Stimulated activated naive CD8-positive, alpha-beta T cell treated with anti-CD3 and anti-CD28 coated beads, Interleukin-15, amount 100 ng/mL, for 72 hours (primary cell): ENCODE measurements at places on chromosomes 12 and 14.
A peak's percentile ranks its signal among the peaks of the same experiment; 100 is the strongest.

- no peak for DNase-seq
These were observed 115.4 kb downstream of the DUSP6 start for GRCh38 chr12:89236748-89237383.

DNA sequence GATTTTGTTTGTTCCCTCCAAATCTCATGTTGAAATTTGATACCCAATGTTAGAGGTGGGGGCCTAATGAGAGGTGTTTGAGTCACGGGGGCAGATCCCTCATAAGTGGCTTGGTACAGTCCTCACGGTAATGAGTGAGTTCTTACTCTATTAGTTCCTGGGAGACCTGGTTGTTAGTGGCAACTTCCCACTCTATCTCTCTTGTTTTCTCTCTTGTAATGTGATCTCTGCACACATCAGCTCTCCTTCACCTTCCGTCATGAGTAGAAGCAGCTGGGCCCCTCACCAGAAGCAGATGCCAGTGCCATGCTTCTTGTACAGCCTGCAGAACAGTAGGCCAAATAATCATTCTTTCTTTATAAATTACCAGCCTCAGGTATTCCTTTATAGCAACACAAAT, 29.6 kb upstream of the KCNK10 start:
- no peak for DNase-seq

DNA sequence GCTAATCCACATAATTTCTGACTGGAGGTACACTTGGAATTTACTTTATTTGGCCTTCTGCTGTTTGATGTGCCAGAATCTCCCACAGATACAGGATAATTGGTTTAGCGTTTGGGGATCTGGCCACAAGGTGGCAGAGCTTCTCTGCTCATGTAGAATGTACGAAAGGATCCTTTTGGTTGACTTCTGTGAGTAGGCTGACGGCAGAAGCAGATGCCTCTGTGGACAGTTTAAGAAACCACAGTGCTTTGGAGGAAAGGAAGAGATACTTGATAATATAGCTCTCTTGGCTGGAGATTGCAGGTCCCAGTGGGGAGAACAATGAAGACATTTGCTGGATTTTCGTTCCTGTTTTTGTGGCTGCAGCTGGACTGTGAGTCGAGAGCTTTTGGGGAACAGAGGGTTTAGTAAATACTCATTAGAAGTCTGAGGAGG, 75.3 kb upstream of the OR4E1 start:
- peak; percentile 56 for DNase-seq

DNA sequence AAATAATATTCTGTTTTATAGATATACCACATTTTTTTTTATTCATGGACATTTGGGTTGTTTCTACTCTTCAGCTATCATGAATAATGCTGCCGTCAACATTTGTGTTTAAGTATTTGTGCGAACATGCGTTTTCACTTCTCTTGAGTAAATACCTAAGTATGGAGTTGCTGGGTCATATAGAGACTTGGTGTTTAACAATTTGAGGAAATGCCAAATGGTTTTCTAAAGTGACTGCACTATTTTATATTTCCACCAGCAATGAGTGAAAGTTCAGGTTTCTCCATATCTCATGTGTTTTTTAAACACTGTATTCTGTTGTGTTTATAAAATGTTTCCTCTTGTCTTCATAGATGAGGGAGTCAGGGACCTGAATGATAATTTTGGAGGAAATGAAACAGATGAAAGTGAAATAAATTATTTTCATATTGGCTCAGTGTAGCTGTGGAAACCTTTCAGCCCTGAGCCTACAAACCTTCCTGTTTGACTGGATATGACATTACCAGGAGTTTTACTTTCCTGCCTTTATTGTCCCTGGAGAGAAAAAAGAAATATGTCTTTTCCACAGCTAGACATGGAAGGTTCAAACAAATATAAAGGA, 26.3 kb downstream of the DAAM1 start:
- no peak for DNase-seq

GRCh38 chr12:113537751-113538087, 66.0 kb upstream of the LHX5 start:
- DNase-seq = no peak

GRCh38 chr14:22557846-22558220, 31.2 kb downstream of the DAD1 start:
- DNase-seq = no peak

GRCh38 chr14:28635387-28635786, 131.2 kb upstream of the FOXG1 start:
- DNase-seq = no peak

DNA sequence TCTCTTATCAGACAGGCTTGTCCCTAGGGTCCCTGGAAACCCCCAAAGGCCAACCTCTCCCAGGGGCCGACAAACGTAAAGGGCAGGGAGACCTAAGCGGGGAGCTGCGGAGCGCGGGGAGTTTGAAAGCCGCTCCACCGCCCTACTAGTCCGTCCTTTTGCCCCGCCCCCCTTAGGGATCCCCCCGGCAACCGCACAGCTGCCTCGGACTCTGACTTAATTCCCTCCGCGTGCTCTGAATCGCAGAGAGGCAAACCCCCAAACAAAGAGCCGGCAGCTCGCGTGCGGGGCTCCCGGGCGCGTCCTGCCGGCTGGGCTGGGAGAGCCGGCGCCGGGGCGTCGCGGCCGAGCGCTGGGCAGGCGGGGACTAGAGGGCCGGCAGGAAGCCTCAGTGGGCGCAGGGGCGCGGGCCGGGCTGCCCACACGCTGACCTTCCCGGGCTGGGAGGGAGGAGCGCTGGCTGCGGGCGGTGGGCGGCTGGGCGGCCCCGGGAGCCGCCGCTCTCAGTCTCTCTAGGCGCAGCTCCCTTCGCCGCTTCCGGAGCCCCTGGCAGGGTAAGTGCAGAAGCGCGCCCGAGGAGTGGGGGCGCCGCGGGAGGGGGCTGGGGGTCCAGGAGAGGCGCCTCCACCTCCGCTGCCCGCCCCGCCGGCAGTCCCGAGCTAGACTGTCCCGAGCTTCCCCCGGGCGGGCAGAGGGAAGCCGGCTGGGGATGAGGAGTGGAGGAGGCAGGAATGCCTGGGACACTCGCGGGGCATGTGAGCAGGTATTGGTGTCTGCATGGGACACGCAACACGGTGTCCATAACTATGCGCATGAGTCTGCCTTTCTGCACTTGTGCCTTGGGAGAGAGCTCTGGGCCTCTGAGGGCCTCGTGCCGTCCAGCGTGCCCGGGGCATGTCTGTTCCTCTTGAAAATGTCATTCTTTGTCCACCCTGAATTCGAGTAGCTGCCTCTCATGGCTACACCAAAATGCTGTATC, at the start of gene TSPAN11:
Gene TSPAN11 (plus strand): TSS at position 506 of the 979 bp plus-strand sequence. CDS start 27,244 bp downstream, outside the sequence.
- DNase-seq = peak; percentile 12

GRCh38 chr12:23555825-23556207, 393.7 kb downstream of the SOX5 start:
- no peak for DNase-seq

DNA sequence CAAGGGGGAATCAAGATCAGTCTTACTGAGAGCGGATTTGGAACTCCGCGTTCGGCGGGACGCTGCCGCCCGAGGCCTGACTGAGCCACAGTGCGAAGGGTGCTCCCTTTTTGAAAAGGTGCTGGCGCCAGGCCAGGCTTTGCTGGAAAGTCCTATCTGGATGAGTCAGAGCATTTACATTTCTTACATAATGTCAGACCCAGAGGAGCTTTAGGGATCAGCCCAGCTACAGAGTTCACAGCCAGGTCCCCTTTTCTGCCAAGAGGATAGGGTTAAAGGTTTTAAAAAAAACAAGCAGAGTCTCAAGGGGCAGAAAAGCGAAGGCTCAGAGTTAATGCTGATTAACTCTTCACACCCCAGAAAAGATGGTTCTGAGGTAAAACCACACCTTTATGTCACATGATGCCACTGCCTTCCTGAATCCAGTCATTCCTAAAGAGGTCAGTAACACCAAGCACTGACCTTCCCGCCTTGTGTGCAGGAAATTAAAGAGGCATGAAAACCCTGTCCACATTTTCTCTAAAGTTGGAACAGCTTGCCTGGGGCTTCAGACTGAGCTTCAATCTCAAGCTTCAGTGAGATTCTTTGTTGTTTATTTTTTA, 11.7 kb upstream of the FBXL14 start:
- peak; percentile 65 for DNase-seq

DNA sequence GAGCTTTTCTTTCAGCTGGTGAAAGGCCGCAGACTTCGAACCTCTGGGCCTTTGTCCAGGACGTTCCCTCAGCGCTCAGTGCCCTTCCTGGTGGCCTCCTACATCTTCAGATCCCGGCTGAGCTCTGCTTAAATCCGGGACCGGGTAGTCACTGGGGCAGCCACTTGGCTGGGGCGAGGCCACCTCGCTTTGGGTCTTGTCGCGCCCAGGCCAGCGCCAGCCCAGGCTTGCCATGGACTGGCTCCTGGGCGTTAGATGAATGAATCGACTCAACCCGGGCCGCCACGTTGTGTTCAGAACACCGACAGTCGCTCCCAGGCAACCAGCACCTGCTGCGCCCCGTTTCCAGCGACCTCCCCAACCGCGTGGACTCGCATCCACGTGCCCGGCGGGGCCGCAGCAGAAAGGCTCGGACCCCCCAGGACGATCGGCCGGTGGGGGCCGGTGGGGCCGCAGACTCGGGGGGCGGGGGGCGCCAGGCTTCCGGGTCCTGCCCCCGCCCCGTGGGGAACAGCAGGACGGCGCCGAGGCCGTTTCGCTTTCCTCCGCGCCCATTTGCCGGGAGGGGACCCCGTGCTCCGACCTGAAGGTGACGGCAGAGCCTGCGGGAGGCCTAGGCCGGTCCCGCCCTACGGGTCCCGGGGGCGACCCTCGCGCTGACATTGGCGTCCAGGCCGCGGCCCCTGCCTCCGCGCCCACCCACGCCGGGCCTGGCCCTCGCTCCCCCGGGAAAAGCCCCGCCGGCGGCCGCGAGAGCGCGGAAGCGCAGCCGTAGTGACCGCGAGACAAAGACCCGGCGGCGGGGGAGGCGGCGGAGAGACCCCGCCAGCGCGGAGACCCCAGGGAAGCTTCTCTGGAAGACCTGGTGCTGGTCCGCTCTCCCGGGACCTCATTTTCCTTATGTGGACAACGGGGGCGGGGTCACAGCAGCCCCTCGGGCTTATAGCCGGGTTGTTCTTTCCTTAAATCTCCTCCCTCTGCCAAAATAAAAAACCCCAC, 37.3 kb upstream of the RCOR1 start:
- peak; percentile 66 for DNase-seq

- no peak for DNase-seq
These were observed 15.1 kb upstream of the RPS6KA5 start for GRCh38 chr14:91075553-91075952.

- DNase-seq = no peak
These were observed 41.4 kb upstream of the INSM2 start for GRCh38 chr14:35492569-35493014.

DNA sequence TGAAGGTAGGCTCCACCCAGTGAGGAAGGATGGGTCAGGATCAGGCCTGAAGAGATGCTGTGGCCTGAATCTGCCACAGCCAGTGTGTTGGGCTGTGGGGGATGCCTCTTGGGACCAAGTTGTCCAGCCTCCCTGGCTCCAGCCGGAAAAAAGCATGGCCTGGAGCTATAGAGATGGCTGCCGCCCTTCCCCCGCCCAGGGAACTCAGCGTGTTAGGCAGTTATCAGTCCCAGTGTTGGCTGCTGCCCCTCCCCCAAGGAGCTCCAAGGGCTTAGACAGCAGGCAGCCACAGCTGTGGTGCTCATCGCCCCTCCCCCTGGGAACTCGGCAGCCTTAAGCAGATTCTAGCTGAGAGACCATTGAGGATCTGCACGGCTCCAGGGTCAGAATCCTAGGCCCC, 158.0 kb downstream of the CAPZA3 start:
- DNase-seq = no peak

DNA sequence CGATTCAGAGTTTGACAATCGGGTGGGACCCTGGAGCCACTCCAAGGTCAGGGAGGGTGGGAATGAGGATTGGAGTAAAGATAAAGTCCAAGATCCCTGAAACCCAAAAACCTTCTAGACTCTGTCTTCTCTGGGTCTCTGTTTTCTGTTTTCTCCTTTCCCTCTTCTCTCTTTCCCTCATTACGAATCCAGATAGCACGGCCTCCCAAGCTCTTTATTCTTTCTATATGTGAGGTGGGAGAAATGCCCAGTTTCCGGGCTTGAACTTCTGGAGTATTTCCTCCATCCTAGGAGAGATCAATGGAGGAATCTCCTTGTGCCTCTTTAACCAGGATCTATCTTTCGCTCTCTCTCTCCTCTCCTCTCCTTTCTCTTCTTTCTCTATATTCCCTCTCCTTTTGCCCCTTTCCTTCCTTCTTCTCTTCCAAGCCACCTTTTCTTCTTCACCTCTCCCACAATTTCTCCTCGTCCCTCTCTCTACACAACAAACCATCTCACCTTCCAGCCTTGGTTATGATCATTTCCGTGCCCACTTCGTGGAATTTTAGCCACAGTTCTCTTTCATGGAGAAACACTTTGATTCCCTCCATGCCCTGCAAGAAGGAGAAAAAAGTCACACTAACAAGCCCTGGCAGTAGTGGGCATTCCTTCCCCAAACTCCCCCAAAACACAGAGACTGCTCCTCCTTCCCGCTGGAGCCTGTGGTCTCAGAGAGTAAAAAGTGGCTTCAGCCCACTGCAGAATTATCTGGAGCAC, 4.4 kb downstream of the TBX5 start:
- no peak for DNase-seq

- DNase-seq = no peak
These were observed 157.6 kb upstream of the LRFN5 start for GRCh38 chr14:41449066-41449465.

- DNase-seq = no peak
These were observed 22.9 kb downstream of the NDUFA12 start for GRCh38 chr12:94980577-94980976.

DNA sequence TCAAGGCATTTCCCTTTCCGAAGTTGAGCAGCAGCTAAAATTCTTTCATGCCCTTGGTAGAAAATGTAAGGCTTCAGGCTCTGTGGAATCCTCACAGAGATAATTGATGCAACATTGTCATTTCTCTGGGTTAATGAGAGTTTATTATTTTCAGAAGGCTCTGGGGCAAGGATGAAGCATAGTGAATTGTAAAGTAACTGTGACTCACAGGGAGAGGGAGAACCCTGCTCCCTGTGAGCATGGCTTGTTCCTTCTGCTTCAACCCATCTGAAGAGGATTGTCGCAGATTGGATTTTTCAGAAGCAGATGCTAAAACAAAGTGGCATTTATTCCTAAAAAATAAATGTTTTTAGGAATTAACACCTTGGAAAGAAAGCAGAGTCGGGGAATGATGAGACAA, 41.2 kb downstream of the APOBEC1 start:
- no peak for DNase-seq

- DNase-seq = no peak
These were observed 133.2 kb downstream of the SLC38A4 start for GRCh38 chr12:46692606-46693005.

GRCh38 chr12:56628671-56629458, 1.3 kb downstream of the BAZ2A start:
- peak; percentile 71 for DNase-seq

DNA sequence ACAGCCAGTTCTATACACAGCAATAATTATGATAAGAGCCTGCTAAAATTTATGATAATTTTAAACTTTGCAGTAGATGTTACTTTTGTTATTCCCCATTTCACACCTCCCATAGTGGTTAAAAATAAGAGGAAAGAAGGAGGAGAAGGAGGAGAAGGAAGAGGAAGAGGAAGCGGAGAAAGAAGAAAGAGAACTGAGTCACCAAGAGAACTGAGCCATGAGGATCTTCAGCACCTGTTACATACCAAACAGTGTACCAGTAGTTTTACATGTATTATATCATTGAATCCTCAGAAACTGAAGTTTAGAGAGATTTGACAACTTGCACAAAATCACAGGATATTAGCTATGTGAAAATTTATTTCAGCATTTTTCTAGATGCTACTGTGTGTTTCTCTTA, 3.9 kb downstream of the CD163 start:
- DNase-seq = no peak

- DNase-seq = no peak
These were observed 58.0 kb downstream of the TMTC1 start for GRCh38 chr12:29725587-29726320.

- DNase-seq = no peak
These were observed 1.3 kb upstream of the EMP1 start for GRCh38 chr12:13195250-13195649.

- peak; percentile 44 for DNase-seq
These were observed 12.4 kb downstream of the IL22 start for GRCh38 chr12:68240975-68241374.
